T-helper 1 cell (primary cell): ENCODE measurements at places on chromosomes 11 and 22.

GRCh38 chr11:75241906-75242644 lies 1.5 kb downstream of the TPBGL start:
- DNase-seq: no peak

GRCh38 chr11:19374151-19374569 lies 133.4 kb upstream of the E2F8 start:
- no peak for DNase-seq

DNA sequence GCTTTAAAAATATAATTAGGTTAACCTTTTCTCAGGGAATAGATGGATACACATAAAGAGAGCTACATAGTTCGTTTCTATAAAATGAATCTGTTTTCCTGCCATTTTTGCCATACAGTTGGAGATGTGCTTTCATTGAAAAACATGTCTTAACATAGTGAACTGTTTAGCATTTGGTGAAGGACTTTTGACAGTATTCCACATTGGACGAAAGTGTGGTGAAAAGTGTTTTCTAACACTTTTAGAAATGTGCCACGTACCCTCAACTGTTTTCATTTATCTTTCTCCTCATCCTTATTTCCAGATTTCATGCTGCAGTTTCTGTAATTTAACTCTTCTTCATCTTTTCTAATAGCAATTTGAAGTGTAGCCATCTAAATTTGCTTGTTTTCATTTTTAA lies 249.1 kb upstream of the MTNR1B start:
- no peak for DNase-seq

GRCh38 chr11:80103142-80103859 lies 662.5 kb upstream of the TENM4 start:
- no peak for DNase-seq

DNA sequence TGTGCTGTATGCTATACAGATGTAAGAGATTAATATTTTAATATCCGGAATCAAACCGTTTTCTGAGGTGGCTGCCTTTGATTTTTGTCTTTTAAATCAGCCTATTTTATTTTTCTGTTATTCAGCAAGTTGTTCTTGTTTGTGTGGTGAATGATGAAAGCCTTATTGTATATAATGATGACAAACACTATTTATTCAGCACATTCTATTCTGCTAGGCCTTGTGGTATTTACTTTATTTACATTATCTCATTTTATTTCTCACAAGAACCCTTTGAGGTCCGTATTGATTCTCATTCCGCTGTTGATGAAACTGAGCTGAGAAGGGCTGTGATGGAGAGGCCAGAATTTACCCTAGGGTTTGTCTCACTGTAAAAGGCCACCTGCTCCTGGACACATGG lies 40.5 kb downstream of the KREMEN1 start:
- no peak for DNase-seq

DNA sequence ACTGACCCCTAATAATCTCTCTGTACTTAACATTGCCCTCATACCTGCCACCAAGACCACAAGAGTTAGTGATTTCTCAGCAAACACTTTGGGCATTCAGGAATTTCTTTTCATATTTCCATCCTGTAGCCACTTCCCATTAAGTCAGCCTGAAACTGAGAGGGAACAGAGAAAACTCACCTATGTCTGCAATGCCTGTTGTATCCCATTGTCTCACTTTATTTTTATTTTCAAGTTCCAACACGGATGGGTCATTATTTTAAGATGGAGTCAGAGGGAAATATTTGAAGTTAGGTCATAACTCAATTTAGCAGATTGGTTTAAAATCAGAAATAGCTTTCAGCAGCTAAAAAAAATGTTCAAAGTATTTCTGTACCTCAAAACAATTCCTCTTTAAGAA lies 937.8 kb upstream of the CHORDC1 start:
- DNase-seq: no peak

DNA sequence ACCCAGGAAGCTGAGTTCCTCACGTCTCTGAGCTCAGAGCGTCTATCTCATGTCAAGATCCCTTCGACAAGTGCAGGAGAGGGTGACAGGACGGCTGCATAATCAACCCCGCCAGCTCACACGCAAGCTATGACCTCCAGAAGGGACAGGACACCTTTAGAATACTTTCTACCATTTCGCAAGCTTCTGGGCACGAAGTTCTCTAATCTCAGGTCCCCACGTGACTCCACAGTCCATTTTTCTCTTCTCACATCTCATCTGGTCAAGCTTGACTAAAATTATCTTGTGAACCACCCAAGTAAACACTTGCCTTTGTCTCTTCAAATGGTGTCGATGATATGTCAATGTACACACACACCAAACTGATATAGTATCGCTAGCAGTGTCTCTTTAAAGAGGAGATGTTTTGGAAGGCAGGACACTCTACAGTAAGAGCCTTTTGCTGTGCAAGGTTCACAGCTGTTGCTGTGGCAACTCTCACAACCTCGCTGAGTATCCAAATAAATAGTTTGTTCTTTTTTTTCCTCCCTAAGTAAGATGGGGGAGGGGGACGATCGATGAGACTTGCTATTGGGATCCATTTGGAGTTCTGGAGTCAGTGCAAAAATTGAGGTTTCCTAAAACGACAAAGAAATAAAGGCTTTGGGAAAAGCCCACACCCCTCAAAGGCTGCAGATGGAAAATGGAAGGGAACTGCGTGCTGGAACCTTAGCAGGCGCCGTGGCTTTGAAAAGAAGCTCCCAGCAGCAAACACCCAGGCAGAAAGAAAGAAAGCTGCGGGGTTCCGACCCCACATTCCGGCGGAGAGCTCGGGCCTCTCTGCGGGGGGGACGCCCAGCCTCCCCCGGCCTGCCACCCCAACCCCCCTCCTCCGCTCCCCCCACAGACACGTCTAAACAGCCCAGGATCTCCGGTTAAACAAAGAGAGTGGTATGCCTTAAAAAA lies 215.4 kb upstream of the UBASH3B start:
- no peak for DNase-seq

- DNase-seq: no peak
Measured at GRCh38 chr22:29973269-29973668, 90.3 kb downstream of the MTMR3 start.

DNA sequence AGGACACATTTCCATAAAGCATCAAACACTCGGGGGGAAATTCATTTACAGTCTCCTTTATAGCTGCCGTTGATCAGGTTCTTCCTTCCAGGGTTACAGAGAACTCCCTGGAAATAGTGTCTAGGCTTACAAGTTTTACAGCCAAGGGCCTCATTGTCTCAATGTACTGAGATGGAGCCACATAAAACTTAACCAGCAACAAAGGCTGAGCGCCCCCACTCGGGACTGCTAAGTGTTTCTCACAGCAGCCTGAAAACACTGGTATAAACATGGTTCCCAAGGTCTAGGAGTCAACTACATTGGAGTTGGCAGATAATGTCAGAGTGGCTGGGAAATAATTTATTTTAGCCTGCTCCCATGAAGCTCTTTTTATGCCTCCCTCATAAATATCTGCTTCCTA lies 686.2 kb downstream of the OPCML start:
- DNase-seq: no peak

GRCh38 chr11:83713708-83714107 lies 427.5 kb upstream of the CCDC90B start:
- no peak for DNase-seq

DNA sequence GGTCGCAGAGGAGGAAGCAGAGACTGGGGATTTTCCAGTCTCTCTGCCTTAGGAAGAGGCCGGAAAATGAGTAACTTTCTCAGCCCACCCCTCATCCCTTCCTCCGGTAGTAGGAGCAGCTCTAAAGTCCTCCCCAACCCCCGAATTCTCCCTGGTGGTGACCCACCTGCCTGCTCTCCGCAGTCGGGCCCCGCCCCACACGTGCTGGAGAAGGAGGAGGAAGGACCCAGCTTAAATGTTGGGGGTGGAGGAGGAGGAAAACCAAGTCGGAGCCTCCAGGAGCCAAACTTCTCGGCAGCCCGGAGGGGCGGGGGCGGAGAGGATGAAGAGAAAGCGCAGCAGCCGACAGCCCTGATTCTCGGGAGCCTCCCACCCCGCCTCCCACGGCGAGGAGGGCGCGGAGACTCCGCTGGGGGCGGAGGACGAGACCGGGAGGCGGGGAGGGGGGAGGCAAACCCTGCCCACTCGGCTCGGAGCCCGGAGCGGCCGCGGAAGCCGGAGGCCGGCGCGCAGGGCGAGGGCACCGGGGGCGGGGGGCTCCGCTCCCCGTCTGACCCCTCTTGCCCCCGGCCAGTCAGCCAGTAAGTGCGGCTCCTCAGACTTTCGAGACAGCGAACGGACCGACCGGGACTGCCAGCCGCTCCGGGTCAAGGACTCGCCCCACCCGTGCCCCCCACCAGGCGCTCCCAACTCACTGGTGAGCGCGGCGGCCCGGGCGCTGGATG lies at the start of gene TPBGL:
Gene TPBGL, plus strand, starts transcription at position 464 of the 725 bp plus-strand sequence. CDS start 276 bp downstream, outside the sequence.
- DNase-seq: no peak

DNA sequence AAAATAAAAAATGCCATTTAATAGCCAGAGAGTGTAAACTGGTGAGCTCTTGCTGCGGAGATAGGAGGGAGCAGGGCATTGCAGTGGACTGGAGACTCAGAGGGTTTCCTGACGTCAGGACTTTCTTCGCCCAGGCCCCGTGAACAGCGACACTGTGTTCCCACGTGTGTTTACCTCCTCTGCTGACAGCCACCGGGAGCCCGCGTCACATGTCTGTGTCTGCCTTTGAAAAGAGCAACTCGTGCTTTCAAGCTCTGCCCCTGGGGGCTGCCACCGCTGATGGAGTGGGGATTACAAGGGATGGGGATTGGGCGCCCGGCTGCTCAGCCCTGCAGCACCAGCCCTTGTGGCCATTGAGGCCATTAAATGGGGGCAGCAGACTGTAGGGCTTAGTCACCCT lies 3.3 kb downstream of the TANGO2 start:
- DNase-seq: no peak

DNA sequence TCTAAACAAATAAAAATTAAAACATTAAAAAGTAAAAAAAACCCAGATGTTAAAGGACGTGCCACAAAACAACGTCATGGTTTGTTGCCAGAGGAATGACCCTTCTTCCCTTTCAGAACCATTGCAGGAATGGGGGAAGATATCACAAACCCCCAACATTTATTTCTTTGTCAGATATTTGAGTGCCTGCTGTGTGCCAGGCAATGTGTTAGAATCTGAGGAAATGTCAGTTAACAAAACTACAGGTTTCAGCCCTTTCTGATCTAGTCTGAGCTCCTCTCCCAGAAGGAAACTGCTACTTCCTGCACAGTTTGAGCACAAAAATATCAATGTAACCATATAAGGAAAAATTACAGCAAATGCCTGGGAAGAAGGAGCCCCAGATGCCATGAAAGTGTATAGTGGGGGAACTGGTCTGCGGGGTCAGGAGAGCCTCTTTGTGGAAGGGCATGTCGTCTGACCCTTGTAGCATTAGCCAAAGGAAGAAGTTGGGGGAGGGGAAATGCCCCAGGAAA lies 7.1 kb upstream of the NHERF4 start:
- no peak for DNase-seq
